ENCODE measurements at places on chromosomes 2 and 18.

DNA sequence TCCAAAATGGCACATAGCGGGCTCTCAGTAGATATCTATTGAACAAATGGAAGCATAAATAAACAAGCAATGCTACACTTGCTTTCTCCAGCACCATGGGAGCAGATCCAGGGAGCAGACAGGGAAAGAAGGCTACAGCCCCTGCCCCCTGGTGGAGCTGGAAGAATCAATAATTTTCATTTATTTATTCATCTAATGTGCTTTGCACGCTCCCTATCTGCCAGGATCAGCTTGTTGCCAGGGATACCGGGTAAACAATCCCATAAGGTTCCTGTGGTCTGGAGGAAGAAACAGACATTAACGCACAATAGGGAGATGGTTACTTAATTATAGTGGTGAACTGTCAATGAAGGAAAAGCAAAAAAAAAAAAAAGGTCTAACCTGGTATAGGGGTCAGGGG lies 40.1 kb upstream of the CLASP1 start:
- no peak for DNase-seq

DNA sequence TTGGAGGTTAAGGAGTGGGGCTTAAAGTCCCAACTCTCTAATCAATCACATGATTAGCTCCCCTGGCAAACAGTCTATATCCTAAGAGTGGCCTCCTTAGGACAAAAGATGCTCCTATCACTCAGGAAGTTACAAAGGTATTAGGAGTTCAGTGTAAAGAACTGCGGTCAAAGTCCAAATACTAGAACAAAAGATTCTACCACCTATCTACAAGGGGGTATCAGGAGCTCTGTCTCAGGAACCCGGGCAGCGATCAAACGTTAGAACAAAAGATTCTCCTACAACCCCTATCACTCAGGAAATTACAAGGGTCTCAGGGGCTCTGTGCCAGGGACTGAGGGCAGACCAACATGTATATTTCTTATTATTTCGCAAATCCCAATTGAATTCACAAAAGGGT lies 58.0 kb downstream of the DTNB start:
- no peak for DNase-seq

DNA sequence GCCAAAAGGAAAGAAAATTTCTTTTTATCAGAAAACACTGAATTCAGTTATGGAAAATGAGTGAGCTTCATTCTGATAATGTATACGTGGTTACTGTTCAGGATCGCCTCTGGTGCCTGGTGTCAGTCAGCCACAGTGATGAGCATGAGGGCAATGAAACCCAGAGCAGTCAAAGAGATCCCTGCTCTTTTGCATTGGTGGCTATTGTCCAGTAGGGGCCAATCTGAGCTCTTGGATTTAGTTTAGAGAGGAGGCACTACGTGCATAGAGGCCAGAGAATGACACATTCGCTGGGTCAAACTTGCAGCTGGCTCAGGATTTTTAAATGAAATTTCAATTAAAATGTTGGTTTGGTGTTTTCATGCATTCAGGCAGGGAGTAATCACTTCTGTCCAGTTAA lies 522.9 kb downstream of the TMEM182 start:
- DNase-seq, result no peak

DNA sequence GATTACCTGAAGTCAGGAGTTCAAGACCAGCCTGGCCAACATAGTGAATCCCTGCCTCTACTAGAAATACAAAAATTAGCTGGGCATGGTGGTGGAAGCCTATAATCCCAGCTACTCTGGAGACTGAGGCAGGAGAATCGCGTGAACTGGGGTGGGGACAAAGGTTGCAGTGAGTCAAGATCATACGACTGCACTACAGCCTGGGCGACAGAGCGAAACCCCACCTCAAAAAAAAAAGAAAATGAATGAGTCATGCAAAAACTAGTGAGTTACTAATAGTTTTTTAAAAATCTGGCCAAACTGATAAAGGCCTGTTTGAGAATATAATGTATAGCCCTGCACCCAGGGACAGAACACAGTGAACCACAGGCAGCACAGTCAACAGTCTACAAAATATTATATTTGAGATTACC lies 17.5 kb downstream of the AFG3L2 start:
- no peak for DNase-seq

GRCh38 chr18:77095391-77096371 lies 36.9 kb downstream of the MBP start:
- DNase-seq, result no peak

- no peak for DNase-seq
These were observed 145.2 kb upstream of the COPS8 start for GRCh38 chr2:236940497-236940896.

GRCh38 chr18:46061387-46061786 lies 10.7 kb downstream of the PSTPIP2 start:
- no peak for DNase-seq

DNA sequence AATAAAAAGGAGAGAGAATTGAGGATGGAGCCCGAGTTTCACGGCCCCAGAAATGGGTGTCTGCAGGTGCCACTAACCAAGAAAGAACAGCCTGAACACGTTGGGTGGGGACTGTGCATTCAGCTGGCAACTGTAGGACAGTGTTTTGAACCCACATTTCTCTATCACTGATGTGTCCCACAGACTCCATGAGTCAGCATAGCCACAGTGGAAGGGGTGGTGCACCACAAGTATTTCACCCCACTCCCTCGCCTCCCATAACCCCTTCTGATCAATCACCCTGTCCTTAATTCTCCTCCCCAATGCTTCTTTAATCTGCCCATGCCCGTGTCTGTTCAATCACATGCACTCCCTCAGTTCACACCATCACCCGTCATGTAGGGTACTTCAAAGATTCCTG lies 291.5 kb downstream of the ZNF516 start:
- no peak for DNase-seq

GRCh38 chr18:13433685-13434084 lies 215.1 kb downstream of the LDLRAD4 start:
- no peak for DNase-seq

GRCh38 chr18:48657447-48658120 lies 118.8 kb downstream of the CTIF start:
- DNase-seq, result no peak

- DNase-seq, result no peak
These were observed 915.6 kb downstream of the NRXN1 start for GRCh38 chr2:50116096-50117010.

DNA sequence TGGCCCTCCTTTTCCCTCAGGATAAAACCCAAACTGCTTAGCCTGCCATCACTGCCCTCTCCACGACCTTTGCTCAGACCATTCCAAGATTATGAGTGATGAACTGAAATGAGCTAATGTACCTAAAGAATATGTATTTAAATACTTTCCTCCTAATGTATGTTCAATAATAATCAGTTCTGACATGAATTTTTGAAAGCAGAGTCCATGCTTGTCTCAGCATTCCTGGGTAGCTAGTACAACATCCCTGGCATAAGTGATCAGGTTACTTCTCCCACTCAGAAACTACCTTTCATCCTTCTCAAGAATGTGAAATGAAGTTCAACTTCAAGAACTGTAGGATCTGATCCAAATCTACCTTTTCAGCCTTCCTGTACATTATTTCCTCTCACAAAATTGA lies 103.6 kb downstream of the UNC80 start:
- DNase-seq, result no peak

- DNase-seq, result no peak
These were observed 198.7 kb downstream of the CDH20 start for GRCh38 chr18:61531891-61532290.

DNA sequence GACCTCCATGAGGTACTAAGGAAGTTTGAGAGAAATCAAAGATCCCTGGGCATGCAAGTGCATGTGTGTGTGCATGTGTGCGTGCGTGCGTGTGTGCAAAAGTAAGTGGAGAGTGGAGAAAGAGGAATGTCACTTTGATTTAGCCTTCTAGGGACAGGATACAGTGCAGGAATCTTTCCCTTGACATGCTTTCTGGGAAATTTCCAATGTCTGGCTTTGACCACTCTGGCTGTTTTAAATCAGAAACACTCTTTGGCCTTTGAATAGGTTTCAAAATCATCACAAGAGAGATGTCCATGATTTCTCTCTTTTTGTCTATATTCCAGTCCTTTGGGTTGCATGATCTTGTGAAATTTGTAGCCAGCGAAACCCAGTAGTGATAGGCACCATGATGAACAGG lies 162.0 kb downstream of the ALK start:
- DNase-seq, result no peak

- no peak for DNase-seq
These were observed 102.2 kb downstream of the TEX51 start for GRCh38 chr2:127000937-127001336.

DNA sequence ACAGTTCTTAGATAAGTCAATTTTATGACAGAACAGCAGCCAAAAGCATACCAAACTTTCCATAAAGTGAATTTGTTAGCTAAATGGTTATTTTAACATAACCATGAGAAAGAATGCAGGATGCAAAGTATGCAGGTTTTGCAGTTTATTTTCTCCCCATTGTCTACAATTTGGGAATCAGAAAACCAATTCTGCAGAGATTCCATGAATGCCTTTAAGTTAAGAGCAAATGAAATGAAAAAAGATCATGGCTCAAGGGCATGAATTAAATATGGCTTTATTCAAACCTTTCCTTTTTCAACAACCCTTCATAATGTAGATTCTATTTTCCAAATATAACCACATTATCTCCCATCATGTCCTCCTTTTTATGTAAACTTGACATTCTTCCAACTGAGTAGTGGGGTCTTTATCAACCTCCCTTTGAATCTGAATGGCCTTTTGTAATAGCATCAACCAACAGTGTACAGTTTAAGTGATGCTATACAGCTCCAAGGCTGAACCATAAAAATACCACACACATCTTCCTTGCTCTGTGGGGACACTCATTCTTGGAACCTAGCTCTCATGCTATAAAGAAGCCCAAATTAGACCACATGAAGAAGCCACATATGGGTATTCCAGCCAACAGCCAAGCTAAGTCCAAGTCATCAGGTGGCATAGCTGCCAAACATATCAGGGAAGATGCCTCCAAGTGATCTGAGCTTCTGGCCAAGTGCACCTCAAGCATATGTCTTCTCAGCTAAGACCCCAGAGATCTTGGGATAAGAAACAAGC lies 49.8 kb downstream of the PIAS2 start:
- DNase-seq, result no peak

DNA sequence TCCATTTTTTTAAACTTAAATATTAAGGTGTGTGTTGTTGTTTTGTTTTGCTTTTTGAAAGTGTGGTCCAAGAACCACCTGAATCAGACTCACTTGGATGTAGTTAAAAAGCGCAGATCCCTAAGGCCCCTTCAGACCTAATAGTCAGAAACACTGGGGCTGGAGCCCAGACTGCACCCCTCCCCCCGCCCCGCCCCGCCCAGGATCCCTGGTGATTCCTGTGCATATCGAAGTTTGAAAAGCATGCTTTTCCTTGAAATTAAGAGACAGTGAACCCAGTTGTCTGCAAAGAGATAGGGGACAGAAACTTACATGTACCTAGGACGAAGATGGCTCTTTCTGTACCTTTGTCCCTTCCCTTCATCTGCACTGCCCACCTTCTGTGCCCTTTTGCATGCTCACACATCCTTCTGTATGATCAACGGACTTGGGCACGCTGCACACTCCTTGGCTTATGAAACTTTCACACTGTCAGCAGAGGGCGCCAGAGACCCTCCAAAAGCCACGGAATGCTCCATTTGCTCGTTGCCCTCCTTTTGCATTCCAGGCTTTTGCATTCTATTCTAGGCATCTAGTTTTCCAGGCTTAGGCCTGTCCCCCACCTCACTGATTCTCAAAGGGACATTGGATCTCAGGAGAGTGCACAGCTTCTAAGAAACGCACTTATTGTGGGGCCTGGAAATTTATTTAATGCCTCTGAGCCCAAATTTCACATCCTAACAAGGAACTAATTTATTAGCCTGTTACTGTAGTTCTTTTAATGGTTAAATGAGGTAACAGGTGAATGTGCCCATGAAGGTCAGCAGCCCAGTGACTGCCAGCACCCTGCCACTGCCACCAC lies 32.8 kb upstream of the SLC14A1 start:
- peak; percentile 47 for DNase-seq

DNA sequence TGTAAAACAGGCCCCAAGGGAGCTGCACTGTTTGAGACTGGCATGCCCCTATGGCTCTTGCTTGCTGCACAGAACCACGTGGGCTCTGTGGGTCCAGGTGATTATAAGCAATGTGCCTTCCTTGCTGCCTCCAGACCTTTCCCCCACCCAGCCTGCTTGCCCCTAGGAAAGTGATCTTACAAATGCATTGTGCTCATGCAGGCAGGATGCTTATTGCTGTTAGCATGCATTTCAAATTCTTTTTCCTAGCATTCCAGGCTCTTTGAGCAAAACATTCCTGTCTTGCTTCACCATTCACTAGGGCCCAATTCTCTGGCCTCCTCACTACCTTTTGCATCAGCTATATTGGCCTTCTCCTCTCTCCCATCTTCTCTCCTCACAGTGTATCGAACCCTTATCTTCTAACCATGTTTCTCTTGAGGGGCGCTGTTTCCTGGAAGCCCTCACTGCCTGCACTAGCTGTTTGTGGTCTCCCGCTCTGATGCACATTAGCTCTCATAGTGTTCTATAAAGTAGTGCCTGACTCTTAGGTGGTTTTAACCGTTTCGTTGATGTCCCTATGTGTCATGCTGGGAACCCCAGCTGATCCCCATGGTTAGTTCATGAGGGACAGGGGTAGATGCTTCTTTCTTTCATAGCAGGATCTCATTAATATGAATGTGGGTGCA lies 152.9 kb upstream of the EPAS1 start:
- no peak for DNase-seq

DNA sequence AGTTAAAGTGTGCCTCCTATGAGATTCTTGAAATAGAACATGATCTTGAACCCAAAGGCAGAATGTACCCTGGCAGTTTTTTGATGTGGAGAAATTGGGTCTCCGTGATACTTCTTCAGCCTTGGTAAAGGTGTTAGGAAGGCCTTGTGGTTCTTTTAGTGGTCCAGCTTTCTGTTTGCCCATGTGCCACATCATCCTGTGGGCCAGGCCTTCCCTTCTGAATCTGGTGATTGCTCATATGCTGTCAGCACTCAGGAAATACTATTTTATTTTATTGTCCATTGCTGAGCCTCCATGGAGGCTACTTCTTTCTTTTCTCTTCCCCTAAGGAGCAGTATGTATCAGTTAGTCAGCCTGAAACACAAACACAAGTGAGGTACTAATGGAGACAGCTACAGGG lies 52.9 kb downstream of the CCDC141 start:
- no peak for DNase-seq

- no peak for DNase-seq
These were observed 384.3 kb upstream of the SYT4 start for GRCh38 chr18:43661570-43661969.
